ENCODE measurements at places on chromosomes 4 and X.

DNA sequence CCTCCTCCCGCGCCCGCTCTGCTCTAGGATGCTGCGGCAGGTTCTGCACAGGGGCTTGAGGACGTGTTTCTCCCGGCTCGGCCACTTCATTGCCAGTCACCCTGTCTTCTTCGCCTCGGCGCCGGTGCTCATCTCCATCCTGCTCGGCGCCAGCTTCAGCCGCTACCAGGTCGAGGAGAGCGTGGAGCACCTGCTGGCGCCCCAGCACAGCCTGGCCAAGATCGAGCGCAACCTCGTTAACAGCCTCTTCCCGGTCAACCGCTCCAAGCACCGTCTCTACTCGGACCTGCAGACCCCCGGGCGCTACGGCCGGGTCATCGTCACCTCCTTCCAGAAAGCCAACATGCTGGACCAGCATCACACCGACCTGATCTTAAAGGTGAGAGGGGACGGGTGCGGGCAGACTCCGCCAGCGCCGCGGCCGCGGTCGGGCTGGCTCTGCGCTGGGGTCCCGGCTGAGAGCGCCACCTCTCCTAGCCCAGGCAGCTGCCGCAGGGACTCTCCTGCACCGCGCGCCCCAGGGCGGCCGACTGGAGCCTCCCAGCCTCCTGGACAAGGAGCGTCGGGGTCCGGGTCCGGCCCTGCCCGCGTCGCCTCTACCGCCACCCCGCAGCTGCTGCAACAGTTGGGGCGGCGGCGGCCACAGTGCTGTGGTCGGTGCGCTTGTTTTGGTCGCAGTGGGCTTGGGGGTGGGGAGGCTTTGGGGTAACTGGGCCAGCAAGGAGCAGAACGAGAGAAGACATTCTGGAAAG lies at the start of gene PTCHD1:
TSS of gene PTCHD1 (plus strand) at position 2 of the 752 bp plus-strand sequence. CDS start at position 29, 27 bp downstream.
- H3K4me3 ChIP-seq = no peak within 1 kb of the TSS
- DNase-seq = no peak
- no peaks in the 10 kb centered on the region for H3K36me3 ChIP-seq
- H3K4me1 ChIP-seq = no peaks in the 10 kb centered on the region

DNA sequence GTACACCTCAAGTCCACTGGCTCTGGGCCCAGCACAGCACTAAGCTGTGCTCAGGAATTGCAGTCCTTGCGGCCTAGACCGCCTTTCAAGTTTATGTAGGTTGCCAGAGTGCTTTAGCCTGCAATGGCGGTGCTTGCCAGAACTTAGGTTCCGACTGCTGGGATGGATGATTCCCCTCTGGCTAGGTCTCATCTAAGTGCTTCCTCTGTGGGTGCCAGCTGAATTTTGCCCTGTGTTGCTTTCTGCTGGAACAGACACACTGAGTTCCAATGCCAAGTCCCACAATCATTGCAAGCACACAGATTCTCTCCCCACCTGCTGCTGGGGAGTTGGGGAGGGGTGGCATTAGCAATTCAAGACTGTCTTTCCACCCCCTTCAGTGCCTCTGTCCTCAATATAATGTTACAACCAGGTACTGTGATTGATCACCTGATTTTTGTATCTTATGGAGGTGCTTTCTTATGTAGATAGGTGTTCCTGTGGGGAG lies 129.5 kb downstream of the GRID2 start:
- DNase-seq = no peak
- no peaks in the 10 kb centered on the region for H3K4me1 ChIP-seq
- no peaks in the 10 kb centered on the region for H3K27me3 ChIP-seq
- H3K4me3 ChIP-seq = no peak overlapping the region
- H3K36me3 ChIP-seq = no peaks in the 10 kb centered on the region
- no peak overlapping the region for H3K27ac ChIP-seq

DNA sequence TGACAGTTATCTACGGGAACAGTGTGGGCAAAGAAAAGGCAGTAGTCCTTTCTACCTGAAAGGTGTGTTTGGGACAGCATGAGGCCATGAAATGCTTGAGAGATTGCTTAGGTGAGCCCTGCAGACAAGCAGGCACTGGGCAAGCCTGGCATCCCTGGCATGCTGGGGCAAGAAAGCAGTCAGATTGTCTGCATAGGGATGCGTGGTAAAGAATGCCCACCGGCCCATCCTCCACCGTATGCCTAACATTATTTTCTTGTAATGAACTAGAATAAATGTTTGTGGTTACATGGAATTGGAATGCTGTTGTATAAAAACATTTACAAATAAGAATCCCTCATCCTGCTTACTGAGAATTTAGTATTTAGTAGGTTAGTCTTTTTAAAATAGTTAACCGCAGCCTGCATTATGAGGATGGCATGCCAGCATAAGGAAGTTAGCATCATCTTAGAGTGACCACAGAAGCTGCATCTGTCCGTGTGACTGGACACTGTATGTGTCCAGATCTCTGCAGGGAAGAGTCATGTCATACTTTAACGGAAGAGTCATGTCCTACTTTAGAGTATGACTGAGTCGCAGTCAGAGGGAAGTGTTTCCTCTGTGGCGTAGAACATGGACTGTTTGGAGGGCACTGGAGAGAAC lies 18.9 kb downstream of the ZBTB49 start:
- DNase-seq = no peak
- H3K36me3 ChIP-seq = no peaks in the 10 kb centered on the region
- no peaks in the 10 kb centered on the region for H3K4me1 ChIP-seq
- H3K27me3 ChIP-seq = no peaks in the 10 kb centered on the region

- peak; percentile 82 for DNase-seq
- peak overlapping the region; percentile 40 for H3K4me3 ChIP-seq
- no peaks in the 10 kb centered on the region for H3K27me3 ChIP-seq
- peaks cover 30% of the 10 kb centered on the region for H3K4me1 ChIP-seq
Measured at GRCh38 chr4:113445286-113445685, 316.3 kb downstream of the CAMK2D start.

DNA sequence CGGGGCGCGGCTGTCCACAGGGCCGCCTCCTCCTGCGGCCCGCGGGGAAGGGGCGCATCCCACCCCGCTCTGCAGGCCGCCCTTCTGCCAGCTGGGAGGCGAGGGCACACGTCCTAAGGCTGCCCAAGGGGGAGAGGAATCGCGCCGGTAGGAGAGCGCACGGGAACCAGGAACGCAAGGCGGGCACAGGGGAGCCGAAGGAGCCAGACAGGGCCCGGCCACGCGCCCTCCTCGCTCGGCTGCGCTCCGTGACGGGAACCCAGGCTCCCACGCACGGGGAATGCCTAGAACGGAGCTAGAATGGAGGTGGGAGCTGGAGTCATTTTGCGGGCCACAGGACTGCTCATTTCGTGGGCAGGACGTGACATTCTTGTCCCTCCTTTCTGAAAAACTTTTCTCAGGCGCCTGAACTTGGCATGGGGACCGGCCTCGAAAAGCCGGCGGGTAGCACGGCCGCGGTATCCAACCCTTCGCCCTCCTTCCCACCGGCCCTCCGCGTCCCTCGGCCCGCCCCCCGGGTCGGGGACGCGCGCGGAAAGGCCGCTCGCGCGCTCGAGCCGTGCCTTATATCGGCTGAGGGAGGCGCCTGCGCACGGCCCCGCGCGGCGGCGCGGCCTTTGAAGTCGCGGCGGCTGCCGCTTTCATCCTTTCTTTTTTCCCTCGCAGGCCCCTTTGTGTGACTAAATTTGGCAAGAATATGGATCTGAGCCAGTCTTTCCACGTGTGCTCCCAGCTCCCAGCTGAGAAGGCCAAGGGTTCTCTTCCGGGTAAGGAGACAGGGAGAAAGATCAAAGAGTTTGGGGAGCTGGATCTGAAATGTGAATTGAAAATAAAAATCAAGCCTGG lies 4.2 kb upstream of the LEF1 start:
- no peaks in the 10 kb centered on the region for H3K4me1 ChIP-seq
- no peak overlapping the region for H3K27ac ChIP-seq
- DNase-seq = peak; percentile 10
- H3K27me3 ChIP-seq = peaks cover 44% of the 10 kb centered on the region
- no peaks in the 10 kb centered on the region for H3K36me3 ChIP-seq
- H3K4me3 ChIP-seq = peak overlapping the region; percentile 66

- H3K27me3 ChIP-seq = no peaks in the 10 kb centered on the region
- H3K36me3 ChIP-seq = no peaks in the 10 kb centered on the region
- H3K27ac ChIP-seq = no peak overlapping the region
- H3K4me3 ChIP-seq = no peak overlapping the region
- H3K4me1 ChIP-seq = no peaks in the 10 kb centered on the region
- DNase-seq = no peak
Measured at GRCh38 chrX:130851569-130851968, 51.4 kb downstream of the ENOX2 start.

DNA sequence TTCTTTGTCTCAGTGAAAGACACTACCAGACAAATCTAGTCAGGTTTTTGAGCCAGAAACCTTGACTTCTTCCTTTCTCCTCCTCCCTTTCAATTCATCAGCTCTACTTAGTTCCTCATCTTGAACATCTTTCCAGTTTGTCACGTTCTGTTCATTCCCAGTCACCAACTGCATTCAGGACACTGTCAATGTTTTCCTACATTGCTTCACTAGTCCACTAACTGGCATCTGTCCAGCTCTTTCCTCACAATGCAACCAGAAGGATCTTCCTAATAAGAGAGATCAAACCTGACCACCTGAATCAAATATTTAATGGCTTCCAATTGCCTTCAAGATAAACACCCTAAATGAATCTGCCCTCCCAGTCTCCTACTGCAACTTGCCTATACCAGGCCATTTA lies 52.5 kb downstream of the SYNPO2 start:
- H3K4me1 ChIP-seq = peaks cover 16% of the 10 kb centered on the region
- no peaks in the 10 kb centered on the region for H3K27me3 ChIP-seq
- H3K27ac ChIP-seq = no peak overlapping the region
- H3K4me3 ChIP-seq = no peak overlapping the region
- no peaks in the 10 kb centered on the region for H3K36me3 ChIP-seq
- DNase-seq = peak; percentile 45

- H3K4me1 ChIP-seq = peaks cover 13% of the 10 kb centered on the region
- no peaks in the 10 kb centered on the region for H3K36me3 ChIP-seq
- H3K27ac ChIP-seq = no peak overlapping the region
- no peaks in the 10 kb centered on the region for H3K27me3 ChIP-seq
- DNase-seq = peak; percentile 73
Measured at GRCh38 chr4:180828455-180829018, 1414.7 kb upstream of the TENM3 start.

- no peaks in the 10 kb centered on the region for H3K36me3 ChIP-seq
- H3K4me3 ChIP-seq = no peak overlapping the region
- H3K27ac ChIP-seq = no peak overlapping the region
- H3K27me3 ChIP-seq = no peaks in the 10 kb centered on the region
- H3K4me1 ChIP-seq = no peaks in the 10 kb centered on the region
Measured at GRCh38 chr4:129278868-129279267, 182.9 kb downstream of the C4orf33 start.

DNA sequence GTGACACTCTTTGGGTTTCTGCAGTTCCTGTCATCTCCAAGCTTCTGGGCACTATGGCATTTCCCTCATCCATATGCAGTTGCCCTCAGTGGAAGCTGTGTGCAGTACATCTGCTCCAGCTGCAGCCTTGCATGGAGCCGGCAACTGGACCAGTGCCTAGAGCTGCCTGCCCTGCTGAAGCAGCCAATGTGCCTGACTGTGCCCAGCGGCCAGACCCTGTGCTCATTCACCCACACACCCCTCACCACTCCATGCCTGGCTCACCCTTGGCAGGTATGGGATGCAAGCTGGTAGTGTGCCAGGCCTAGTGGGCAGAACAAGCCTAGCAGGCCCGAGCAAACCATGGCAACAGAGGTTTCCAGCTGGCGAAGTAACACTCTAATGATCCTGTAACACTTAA lies 370.8 kb downstream of the FSTL5 start:
- no peaks in the 10 kb centered on the region for H3K36me3 ChIP-seq
- H3K4me3 ChIP-seq = no peak overlapping the region
- DNase-seq = no peak
- no peaks in the 10 kb centered on the region for H3K27me3 ChIP-seq

- H3K4me1 ChIP-seq = no peaks in the 10 kb centered on the region
- no peaks in the 10 kb centered on the region for H3K36me3 ChIP-seq
- H3K4me3 ChIP-seq = no peak overlapping the region
- no peak for DNase-seq
- no peak overlapping the region for H3K27ac ChIP-seq
Measured at GRCh38 chrX:151830911-151831310, 81.8 kb upstream of the MAGEA4 start.

GRCh38 chrX:153781428-153782047 lies 697 bp downstream of the SRPK3 start:
- no peak for DNase-seq
- H3K36me3 ChIP-seq = no peaks in the 10 kb centered on the region
- H3K27me3 ChIP-seq = no peaks in the 10 kb centered on the region
- H3K27ac ChIP-seq = no peak overlapping the region
- no peak overlapping the region for H3K4me3 ChIP-seq

GRCh38 chrX:69189576-69190371 lies 24.5 kb upstream of the PJA1 start:
- H3K4me1 ChIP-seq = no peaks in the 10 kb centered on the region
- no peak overlapping the region for H3K27ac ChIP-seq
- no peaks in the 10 kb centered on the region for H3K36me3 ChIP-seq
- H3K4me3 ChIP-seq = no peak overlapping the region

- H3K27ac ChIP-seq = no peak overlapping the region
- no peaks in the 10 kb centered on the region for H3K4me1 ChIP-seq
- H3K36me3 ChIP-seq = no peaks in the 10 kb centered on the region
- no peaks in the 10 kb centered on the region for H3K27me3 ChIP-seq
- peak; percentile 11 for DNase-seq
Measured at GRCh38 chr4:170339522-170339921, 249.8 kb upstream of the AADAT start.

GRCh38 chr4:183409483-183409882 lies 35.0 kb upstream of the CDKN2AIP start:
- no peaks in the 10 kb centered on the region for H3K27me3 ChIP-seq
- no peak overlapping the region for H3K4me3 ChIP-seq
- H3K4me1 ChIP-seq = no peaks in the 10 kb centered on the region

DNA sequence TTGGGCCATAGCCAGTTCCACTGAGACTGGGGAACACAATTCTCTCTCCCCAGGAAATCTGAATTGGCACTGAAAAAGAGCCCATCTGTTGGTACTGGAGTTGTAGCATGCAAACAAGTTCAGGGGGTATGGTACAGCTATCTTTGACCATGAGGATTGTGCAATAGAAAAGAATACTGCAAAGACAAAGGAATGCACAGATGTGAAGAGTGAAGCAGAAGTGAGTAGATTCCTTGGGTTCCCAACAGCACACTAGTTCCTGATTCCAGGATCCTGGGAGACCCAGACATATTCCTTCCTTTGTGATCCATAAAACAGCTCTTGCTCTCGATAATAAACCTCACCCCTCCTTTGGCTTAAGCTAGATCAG lies 43.3 kb upstream of the CTAG2 start:
- H3K4me1 ChIP-seq = peaks cover 5% of the 10 kb centered on the region
- H3K27me3 ChIP-seq = no peaks in the 10 kb centered on the region
- H3K36me3 ChIP-seq = no peaks in the 10 kb centered on the region
- DNase-seq = no peak
- no peak overlapping the region for H3K4me3 ChIP-seq

DNA sequence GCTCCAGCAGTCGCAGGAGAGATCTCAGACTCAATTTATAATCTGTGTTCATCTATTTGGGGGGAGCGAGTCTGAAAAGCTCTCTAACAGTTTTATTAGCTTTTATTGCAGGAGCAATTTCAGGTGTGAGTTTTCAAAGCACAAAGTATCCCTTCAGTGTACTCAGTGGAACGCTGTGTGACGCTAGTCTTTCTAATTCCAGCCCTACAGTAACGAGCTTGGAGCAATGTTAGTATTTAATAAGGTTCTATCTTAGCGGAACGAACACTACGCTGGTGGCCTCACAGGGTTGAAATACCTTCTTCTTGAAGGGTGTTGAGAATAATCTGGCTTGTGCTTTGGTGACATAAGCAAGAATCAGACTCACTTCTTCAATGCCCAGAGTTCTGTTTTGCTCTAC lies 8.4 kb downstream of the HS3ST1 start:
- no peak overlapping the region for H3K27ac ChIP-seq
- H3K27me3 ChIP-seq = no peaks in the 10 kb centered on the region
- no peaks in the 10 kb centered on the region for H3K36me3 ChIP-seq
- no peak overlapping the region for H3K4me3 ChIP-seq
- DNase-seq = no peak
- H3K4me1 ChIP-seq = peaks cover 15% of the 10 kb centered on the region
